Daoy (cell line): ENCODE measurements at places on chromosomes 5 and 9. TPM values are rescaled to one million over a fixed set of nuclear protein-coding genes. Genes with fewer than 3 reads are reported as not detected.

- DNase-seq: no peak
These were observed 11.5 kb downstream of the TMEM171 start for GRCh38 chr5:73131711-73132425.

DNA sequence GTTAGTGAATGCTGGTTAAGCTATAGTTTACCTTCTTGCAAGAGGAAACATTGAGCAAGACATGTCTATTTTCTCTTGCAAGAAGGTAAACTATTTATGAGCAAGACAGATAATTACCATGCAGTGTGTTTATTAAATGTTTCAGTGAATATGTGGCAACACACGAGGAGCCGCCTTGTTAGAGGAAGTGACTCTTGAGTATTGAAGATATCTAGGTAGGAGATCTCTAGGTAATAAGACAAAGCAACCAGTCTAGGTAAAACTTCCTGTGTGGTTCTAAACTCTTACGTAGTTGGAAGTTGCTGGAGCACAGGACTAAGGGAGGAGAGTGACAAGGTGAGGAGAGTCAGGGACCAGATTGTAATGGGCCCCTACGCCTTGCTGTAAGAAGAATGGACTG lies 16.8 kb downstream of the SKP2 start:
- DNase-seq: no peak

- no peak for DNase-seq
These were observed 212.6 kb upstream of the ACTBL2 start for GRCh38 chr5:57695179-57695578.

SEMA4D gene
- 2.3 and 4.5 TPM in 2 replicates for total RNA-seq

DNA sequence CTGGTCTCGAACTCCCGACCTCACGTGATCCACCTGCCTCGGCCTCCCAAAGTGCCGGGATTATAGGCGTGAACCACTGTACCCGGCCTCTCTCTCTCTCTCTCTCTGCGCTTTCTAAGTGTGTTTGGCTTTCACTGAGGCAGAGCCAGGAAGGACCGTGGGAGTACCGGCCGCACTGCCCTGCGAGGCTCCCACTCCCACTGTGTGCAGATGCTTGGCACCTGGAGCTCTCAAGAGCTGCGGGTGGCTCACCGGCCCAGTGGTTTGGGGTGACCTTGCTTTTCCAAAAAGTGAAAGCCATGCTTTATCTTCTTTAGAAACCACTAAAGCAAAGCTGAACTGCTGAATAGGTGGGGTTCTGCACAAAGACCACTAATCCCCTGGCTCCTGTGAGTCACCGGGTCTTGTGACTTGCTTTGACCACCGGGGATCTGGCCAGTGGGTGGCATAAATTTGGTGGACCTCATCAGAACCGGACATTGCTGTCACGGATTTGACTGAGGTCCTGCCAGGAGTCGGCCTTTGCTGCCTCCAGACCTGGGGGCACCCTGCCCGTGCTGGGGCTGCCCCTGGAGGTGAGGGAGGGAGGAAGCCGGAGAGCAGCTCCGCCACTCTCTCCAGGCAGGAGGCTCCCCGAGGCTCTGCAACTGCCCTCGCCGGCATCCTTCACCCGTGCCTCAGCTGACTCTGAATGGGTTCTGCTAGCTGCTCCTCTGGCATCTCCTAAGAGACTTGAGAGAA lies 228.9 kb downstream of the FANCC start:
- peak; percentile 50 for DNase-seq

NLN gene
- total RNA-seq: 43.8 and 44.2 TPM in 2 replicates

PCDHB4 gene
- 0.51 TPM in 2 replicates for total RNA-seq

DNA sequence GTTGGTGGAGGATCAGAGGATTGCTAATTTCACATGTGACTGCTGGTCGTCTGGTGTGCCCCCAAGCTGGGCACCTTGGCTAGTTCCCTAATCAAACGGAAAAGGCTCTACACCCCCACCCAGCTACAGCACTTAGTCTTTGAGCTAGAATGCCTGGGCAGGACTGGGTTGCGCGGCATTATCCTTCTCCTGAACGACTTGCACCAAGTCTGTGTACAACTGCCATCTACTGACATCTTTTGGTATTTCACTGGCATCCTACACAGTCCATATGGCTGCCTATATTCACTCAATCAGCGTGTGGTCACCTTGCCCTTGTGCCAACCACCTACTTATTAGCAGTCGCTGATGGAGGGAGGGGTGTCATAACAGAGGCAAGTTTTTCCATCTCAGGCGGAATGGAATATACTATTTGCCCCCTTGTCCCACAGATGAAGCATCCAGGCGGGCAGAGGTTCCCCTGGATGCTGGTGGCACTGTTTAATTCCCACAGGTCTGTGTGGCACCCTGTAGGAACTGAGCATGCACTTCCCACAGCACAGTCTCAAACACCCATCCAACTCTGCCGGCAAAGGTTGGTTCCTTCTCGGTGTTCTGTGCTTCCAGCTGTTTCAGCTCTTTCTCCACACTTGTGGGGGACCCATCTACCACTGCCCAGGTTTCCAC lies 150.1 kb downstream of the OSTF1 start:
- peak; percentile 65 for DNase-seq

- no peak for DNase-seq
These were observed 89.8 kb downstream of the LIFR start for GRCh38 chr5:38466424-38467189.

TAF11L2 gene
- total RNA-seq: not detected in 2 replicates

GRCh38 chr9:132748450-132748849 lies 78.2 kb downstream of the GTF3C4 start:
- DNase-seq: no peak

SLC1A3 gene
- total RNA-seq: 5.8 and 6.0 TPM in 2 replicates

OR1J2 gene
- not detected in 2 replicates for total RNA-seq

PDE8B gene
- total RNA-seq: 0.29 and 1.6 TPM in 2 replicates

DNA sequence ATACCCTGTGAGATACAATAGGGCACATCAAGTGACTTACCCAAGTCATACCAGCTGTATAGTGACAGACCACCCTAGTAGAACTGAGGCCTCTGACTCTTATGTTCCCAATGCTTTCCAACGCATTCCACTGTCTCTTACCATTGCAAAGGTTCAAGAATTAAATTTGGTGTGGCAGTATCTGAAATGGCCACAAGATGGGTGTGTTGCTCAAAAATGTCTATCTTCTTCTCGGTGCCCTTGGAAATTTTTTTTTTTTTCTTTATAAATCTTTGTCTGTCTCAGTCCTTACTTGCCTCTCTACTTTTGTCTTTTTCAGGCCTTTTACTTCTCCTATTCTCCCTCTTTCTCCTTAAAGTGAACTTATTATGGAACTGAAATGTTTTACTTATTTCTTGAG lies 48.4 kb downstream of the GPR21 start:
- DNase-seq: peak; percentile 49

OGN gene
- not detected in 2 replicates for total RNA-seq

DNA sequence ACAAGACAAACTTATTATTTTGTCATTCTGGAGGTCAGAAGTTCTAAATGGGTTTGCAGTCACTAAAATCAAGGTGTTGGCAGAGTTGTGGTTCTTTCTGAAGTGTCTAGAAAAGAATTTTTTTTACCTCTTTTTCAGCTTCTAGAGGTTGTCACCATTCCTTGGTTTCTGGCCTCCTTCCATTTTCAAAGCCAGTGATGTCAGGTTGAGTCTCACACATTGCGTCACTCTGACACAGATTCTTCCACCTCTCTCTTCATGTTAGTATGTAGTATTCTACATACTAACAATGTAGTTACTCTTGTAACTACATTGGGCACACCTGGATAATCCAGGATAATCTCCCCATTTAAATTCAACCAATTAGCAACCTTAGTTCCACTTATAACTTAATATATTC lies 290.3 kb downstream of the RFX3 start:
- DNase-seq: no peak

COL5A1 gene
- total RNA-seq: 131 and 135 TPM in 2 replicates

SV2C gene
- total RNA-seq: 0.03 and 0.11 TPM in 2 replicates

SLCO6A1 gene
- 0.48 TPM in 1 of 2 replicates, not detected in the other for total RNA-seq

MSX2 gene
- total RNA-seq: 11.1 and 13.4 TPM in 2 replicates

NOTCH1 gene
- 4.4 and 8.7 TPM in 2 replicates for total RNA-seq

DNA sequence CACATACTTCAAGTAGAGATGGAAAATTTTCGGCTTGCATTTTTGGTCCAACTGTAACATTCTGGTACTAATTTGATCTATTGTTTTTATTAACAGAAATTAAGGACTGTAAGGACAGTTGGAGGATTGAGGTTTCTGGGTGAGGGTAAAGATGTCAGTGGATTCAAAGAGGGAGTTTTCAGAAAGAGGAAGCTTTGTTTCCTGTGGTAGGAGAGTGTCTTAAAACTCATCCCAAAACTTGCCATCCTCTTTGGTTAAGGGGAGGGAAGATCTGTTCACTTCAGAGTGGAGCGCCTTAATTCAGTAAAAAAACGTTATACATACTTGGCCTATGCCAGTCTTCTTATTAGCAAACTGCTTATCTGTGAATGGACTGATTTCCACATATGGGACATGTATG lies 13.8 kb downstream of the CNTRL start:
- no peak for DNase-seq

TAF11L10 gene
- total RNA-seq: not detected in 2 replicates

GRCh38 chr5:154940375-154940771 lies 500 bp upstream of the MRPL22 start:
- no peak for DNase-seq

- peak; percentile 90 for DNase-seq
These were observed 1.8 kb downstream of the LPCAT1 start for GRCh38 chr5:1521671-1522600.

PPP2R2B gene
- total RNA-seq: 3.8 and 5.0 TPM in 2 replicates
